ENCODE measurements at places on chromosomes 1 and 21.

GRCh38 chr1:202501281-202501680, 152.8 kb downstream of the PPP1R12B start:
- no peak for DNase-seq

DNA sequence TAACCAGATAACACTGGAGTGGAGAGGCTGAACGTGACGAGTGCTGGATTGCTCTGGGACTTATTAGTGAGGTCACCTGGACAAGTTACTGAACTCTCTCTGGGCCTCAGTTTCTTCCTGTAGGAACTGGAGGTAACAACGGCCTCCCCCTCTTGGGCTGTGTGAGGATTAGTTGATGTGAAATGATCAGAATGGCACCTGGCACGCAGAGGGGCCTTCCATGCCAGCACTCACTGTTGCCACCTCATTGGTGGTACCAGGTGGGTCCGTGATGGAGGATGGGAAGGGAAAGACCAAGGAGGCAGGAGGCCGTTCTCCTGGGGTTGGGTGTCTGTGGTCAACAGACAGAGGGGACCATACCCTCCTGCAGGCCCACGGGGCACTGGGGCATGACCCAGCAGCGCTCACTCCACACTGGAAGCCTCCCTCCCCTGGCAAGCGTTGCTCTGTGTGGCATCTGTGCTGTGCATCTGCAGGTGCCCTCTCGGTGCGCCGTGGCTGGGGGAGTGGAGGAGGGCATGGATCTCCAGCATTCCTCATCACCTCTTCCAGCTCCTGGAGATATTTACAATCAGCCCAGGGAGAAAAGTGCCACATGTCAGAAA, 349.5 kb upstream of the VAMP3 start:
- DNase-seq: no peak

DNA sequence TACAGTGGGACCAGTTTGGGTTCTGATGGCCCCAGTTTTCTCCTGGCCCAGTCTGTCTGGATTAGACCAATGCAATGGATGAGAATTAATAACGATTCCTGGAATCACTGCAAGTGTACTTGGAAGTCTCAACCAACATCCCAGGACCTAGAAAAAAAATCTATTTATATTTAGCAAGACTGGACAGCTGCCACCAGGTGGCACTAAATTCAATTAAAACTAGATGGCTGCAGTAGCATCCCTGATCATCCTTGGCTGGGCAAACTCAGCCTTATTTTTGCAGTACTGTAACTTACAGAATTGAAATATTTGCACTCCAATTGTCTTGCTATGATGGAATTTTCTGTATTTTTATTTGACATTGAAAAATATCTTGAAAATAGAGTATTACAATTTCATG, 165.7 kb downstream of the NCAM2 start:
- DNase-seq: no peak

DNA sequence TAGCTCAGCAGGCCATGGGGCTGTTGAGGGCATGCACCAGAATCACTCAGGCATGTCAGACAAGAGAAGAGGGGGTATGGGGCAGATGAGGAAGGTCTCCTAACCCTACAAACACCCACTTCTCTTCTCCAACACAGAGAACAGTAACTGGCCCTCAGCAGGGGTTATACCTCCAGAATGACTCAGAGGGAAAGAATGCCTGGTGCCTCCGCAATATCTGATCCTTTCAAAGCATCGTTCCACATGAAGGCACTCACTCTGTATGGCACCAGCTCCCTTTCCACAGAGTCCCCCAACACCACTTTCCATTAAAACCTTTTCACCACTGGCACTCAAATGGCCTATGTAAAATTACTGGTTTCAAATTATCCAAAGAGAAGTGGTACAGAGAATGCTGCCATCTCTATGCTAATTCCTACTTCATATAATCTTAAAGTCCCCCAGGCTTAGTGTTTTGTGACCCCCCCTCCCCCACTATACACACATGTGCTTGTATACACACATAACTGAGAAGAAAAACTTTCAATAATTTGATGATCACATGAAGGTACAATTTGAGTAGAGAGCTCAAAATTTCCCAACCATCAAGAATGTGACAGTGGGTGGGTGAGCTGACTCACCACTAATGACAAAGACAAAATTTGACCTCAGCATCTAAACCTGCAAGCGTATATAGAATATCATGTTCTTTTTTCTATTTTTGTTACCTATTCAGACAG, 91.5 kb downstream of the SIPA1L2 start:
- no peak for DNase-seq

DNA sequence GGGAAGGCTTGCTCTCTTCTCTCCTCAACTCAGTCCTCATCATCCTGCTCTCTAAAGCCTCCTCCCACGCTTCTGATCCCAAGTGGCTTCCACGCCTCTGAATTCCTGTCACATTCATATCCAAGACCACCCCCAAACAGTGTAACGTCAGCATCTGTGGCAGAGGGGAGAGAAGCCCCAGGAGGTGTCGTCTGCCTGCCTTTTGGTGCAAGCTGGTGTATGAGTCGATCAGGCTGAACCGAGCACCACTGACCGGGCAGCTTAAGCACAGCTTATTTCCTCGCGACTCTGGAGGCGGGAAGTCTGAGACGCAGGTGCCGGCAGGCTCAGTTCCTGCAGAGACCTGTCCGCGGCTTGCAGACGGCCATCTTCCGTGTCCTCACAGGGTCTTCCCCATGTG, 123.8 kb upstream of the RAB4A start:
- no peak for DNase-seq

GRCh38 chr1:245177071-245177900, 22.5 kb downstream of the KIF26B start:
- no peak for DNase-seq

DNA sequence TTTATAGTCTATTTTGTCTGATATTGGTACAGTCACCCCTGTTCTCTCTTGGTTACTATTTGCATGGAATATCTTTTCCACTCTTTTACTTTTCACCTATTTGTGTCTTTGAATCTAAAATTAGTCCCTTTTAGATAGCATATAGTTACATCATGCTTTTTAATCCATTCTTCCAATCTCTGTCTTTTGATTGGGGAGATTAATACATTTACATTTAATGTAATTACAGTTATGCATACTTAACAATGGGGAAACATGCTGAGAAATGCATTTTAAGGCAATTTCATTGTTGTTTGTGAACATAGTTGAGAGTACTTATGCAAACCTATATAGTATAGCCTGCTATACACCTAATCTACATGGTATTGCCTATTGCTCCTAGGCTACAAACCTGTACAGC, 48.4 kb upstream of the ATP6V1G3 start:
- DNase-seq: no peak

DNA sequence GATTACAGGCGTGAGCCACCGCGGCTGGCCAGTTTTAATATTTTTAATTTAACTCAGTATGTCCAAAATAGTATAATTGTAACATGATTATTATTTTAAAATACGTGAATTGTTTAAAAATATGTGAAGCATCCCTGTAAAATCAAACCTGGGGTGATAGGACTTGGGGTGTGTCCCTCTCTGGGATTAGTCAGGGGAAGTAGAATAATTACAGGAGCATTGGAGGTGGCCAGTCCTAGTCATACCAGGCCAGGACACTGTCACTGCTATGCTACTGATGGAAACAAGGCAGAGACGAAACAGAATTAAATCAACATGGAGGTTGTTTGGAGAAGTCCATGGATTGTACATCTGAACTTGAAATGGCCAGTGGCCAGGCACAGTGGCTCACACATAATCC, 16.8 kb downstream of the SZRD1 start:
- DNase-seq: no peak

DNA sequence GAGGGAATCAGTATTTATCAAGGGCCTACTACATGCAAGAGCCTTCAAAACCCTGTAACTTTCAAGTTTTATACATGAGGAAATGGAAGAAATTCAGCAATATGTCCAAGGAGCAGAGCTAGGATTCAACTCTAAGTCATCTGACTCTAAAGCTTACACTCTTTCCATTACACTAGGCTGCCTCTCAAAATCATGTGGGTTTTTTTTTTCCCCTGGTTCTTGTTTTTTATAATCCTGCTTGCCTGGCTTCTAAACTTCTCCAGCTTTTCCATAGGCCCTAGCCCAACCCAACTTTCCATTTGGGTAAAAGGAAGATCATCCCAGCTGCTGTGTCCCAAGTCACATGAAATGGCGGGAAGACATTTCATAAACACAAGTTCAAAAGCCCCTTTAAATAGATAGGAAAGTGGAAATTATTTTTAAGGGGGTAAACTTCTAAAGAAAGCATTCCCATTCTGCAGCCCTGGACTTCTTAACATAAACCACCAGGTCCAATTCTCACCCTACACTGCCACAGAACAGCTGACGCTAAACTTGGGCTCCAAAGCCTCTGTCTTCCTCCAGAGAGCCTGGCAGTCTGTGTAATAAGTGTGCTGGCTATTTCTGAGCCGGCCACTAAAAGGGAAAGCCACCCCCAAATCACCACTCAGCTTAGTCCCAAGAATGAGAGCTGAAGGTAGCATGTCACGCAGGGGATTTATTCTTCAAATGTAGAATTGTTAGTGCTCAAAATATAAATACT, 46.9 kb downstream of the ITPKB start:
- DNase-seq: no peak

GRCh38 chr1:153404086-153404635, 12.2 kb upstream of the S100A7A start:
- DNase-seq: no peak

- DNase-seq: no peak
These were observed 3.5 kb upstream of the LGR6 start for GRCh38 chr1:202189918-202190715.

- DNase-seq: no peak
These were observed 3.7 kb upstream of the CAPN8 start for GRCh38 chr1:223669003-223669795.

DNA sequence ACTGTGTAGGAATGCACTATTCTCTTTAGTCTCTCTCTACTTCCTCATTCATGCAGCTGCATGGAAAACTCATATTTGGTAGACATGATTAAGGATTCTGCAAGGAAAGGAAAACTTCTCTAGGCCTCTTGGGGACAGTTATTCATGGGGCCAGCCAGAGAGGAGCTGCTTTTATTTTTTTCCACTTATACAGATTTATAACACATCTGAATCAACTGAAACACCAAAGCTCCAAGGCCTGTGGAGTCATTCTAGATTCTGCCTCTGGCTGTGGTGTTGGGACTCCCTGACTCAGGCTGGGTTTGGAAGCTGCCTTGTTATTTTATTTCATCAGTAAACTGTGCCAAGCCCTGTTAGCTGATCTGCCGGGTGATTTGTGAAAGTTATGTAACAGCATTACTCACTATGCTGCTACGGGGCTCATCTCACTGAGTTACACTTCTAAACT, 83.9 kb upstream of the EDEM3 start:
- no peak for DNase-seq

GRCh38 chr21:20086508-20086907, 911.7 kb upstream of the NCAM2 start:
- DNase-seq: no peak

- no peak for DNase-seq
These were observed 154.2 kb upstream of the DAB1 start for GRCh38 chr1:57578099-57578498.

- DNase-seq: no peak
These were observed 41.3 kb downstream of the GPR3 start for GRCh38 chr1:27433706-27434105.

GRCh38 chr1:168918860-168919741, 187.4 kb upstream of the ATP1B1 start:
- DNase-seq: no peak

DNA sequence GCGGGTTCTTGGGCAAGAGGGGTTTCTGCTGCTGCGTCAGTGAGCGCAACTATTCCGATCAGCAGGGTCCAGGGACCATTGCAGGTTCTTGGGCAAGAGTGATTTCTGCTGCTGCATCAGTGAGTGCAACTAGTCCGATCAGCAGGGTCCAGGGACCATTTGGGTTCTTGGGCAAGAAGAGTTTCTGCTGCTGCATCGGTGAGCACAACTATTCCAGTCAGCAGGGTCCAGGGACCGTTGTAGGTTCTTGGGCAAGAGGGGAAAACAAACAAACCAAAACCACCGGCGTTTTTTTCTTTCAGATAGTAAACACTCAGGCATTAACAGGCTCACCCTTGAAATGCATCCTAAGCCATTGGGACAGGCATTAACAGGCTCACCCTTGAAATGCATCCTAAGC, 32.6 kb downstream of the SPATA6 start:
- no peak for DNase-seq

GRCh38 chr1:21508580-21509350, 458 bp upstream of the ALPL start:
- peak; percentile 12 for DNase-seq

DNA sequence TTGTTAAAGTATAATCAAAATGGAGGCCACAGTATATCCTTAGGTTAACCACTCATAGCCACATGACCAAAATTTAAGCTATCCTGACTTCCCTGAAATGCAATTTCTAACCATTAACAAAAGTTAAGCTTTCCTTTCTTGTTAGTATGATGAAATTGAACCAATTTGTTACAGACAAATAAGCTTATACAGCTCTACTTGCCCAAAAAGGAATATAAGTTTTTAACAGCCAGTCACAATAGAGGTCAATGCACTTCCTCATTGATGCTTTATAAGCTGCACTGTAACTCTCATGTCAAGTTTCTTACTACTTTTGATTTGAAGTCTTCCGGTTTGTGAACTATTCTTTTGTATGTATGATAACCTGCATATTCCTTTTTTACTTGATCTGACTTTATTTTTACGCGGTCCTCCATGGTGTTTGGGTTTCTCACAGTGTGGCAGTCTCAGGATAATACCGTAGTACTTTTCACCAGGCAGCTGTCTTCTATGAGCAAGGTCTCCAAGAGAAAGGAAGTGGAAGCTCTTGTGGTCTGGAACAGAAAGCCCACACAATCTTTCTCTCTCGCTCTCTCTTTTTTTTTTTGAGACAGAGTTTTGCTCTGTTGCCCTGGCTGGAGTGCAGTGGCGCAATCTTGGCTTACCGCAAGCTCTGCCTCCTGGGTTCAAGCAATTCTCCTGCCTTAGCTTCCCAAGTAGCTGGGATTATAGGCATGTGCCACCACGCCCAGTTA, 331.6 kb downstream of the SRGAP2C start:
- no peak for DNase-seq

GRCh38 chr1:193581341-193581740, 394.9 kb upstream of the B3GALT2 start:
- DNase-seq: no peak

- DNase-seq: no peak
These were observed 1.2 kb upstream of the SMIM1 start for GRCh38 chr1:3771108-3772026.

DNA sequence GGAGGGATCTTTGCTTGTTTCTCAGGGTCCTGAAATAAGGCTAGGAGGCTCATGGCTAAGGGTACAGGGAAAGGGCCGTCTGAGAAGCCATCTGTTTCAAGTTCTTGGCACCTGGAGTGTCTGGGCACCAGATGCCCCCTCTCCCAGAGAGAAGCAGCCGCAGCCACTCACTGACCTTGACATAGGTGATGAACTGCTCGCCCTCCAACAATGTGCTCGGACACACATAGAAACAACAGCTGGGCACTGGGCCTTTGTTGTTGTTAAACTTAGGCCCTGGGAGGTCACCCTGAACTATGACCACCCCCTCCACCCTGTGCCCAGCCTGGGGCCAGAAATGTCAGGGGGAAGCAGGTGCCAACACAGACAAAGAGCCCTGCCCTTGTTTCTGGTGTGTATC, 9.2 kb upstream of the TNNI1 start:
- no peak for DNase-seq
